T-helper 2 cell treated with Interferon-gamma antibody and Interleukin-4, amounts not matched to agents 5 μg/mL and 100 μg/mL, for 36 hours (primary cell): ENCODE measurements at places on chromosomes 2 and 18.

- no peak for DNase-seq
These were observed 1.4 kb downstream of the RAB1A start for GRCh38 chr2:65128297-65129190.

DNA sequence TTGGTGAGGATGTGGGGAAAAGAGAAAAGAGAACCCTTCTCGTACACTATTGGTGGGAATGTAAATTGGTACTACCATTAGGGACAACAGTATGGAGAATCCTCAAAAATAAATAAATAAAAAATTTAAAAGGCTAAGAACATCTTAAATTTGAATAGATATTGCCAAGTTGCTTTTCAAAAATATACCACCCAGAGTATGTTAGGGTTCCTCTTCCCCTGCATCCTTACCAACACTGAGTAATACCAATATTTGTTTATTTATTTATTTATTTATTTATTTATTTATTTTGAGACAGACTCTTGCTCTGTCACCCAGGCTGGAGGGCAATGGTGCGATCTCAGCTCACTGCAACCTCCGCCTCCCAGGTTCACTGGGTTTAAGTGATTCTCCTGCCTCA is 5.5 kb upstream of the NRBP1 start:
- no peak for DNase-seq

DNA sequence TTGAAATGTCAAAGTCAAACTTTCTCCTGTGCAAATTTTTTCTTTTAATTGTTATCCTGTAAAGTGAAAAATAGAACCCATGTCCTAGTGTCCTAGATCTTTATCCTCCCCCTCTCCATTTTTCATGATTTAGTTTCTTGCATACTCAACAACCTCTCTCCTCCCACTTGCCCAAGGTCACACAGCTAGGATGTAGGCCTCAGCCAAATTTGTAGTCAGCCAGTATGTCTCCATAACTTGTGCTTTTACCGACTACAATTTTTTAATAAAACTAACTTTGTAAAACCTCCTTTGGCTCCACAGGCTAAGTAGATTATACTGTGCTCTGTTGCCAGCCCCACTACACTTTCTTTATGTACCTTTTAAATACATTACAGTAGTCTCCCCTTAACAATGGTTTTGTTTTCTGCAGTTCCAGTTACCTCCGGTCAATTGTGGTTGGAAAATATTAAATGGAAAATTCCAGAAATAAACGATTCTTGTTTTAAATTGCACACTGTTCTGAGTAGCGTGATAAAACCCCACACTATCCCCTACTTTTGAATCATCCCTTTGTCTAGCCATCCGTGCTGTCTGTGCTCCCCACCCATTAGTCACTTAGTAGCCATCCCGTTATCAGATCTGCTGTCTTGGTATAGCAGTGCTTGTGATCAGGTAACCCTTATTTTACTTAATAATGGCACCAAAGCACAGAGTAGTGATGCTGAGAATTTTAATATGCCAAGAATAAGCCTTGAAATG is 22.8 kb downstream of the GULP1 start:
- no peak for DNase-seq

- no peak for DNase-seq
These were observed 73.0 kb downstream of the CTNNA2 start for GRCh38 chr2:79585701-79586433.

GRCh38 chr2:46101557-46102220 is 195.5 kb upstream of the EPAS1 start:
- no peak for DNase-seq

DNA sequence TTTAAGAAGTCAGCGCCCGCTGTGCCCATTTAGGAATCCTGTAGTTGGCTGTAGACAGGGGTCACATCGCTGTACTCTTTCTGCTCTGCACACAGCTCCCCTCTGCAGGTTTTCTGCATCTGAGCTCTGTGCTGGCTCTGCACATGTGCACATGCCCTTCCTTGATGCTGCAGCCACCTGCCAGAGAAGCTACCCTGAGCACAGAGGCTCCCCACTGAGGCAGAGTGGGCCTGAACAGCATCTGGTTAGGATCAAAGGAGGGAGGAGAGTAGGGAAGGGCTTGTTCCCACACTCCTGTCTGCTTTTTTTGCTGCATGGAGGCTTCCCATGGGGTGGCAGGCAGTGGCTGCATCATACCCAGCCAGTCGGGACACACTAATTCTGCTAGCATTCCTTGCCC is 238.9 kb downstream of the FHOD3 start:
- no peak for DNase-seq

DNA sequence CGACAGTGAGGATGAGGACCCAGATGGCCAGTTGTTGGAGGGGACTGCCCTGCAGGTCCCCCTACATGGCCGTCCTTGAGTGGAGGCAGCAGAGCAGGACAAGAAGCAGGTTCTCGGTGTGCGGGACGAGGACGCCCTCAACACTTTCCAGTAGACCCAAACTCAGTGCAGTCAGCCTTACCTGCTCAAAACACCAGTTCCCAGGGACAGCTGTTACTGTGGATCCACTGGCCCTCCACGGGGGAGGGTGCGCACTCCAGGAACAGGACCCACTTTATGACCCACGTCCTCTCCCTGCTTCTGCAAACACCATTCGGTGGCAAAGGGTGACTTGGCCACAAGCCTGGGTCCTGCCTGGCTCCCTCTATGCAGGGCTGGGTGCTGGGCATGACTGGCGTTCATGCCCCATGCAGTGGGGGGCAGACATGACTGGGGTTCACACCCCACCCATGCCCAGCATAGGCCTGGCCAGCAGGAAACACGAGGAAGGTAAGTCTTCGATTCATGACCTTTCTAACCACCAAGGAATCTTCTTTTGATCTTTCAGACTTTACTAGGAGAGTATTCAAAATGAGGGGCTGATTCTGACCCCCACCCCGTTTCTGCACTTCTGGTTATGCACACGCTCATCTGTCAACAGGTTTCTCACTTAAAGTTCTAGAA is 233.7 kb downstream of the HDAC4 start:
- no peak for DNase-seq

GRCh38 chr2:172435606-172435911 is 8.2 kb downstream of the ITGA6 start:
- no peak for DNase-seq

- DNase-seq = no peak
These were observed 48.5 kb downstream of the SOCS6 start for GRCh38 chr18:70337139-70337972.

GRCh38 chr18:78622251-78622906 is 357.2 kb upstream of the SALL3 start:
- no peak for DNase-seq

- DNase-seq = no peak
These were observed 38.4 kb upstream of the MYO1B start for GRCh38 chr2:191206613-191207471.

- DNase-seq = no peak
These were observed 10.9 kb downstream of the APCDD1 start for GRCh38 chr18:10465174-10465939.

GRCh38 chr2:18662689-18663088 is 73.3 kb upstream of the NT5C1B start:
- DNase-seq = no peak

DNA sequence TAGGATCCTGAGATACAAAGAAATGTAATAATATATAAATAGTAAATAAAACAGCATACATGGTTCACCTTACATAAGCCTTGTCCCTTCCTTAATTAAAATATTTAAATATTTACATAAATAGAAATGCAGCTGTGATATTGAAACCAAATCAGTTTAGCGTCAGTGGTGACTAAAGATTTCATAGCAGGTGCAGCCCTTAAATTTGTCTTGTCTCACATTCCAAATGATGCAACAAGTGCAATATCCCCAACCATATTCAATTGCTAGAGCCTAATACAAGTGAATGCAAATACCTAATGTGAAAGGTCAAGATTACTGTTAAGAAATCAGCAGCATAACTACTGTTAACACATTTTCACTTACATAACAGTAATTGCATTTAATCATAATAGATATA is 539.5 kb downstream of the NYAP2 start:
- no peak for DNase-seq

DNA sequence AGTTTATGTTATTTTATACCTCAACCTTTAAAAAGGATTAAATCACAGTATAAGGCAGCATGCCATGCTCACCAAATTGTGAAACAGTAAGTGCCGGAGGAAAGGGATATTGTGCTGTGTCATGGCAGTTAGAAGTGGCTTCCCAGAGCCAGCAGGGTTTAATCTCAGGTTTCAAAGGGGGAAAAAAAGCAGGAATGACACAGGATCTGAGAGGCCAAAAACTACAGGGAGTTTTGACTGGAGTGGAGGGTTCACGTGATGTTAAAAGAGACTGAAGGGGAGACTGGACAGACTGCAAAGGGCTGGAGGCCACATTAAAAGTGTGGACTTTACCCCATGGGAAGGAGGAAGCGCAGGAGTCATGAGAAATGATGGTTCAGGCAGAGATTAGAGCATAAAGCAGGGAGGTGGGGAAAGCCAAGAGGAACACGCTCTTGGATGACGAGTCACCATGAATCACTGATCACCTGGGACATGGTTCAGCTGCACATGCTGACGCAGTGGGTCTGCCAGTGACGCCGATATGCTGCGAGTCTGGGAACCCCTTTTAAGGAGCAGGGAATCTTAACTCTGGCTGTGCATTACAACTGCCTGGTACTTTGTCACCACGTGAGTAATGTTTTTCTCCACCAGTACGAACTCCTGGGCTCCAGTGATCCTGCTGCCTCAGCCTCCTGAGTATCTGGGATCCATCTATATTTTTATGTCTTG is 6.1 kb downstream of the CHMP1B start:
- no peak for DNase-seq

- DNase-seq = no peak
These were observed 24.2 kb upstream of the C2orf42 start for GRCh38 chr2:70214953-70215549.

DNA sequence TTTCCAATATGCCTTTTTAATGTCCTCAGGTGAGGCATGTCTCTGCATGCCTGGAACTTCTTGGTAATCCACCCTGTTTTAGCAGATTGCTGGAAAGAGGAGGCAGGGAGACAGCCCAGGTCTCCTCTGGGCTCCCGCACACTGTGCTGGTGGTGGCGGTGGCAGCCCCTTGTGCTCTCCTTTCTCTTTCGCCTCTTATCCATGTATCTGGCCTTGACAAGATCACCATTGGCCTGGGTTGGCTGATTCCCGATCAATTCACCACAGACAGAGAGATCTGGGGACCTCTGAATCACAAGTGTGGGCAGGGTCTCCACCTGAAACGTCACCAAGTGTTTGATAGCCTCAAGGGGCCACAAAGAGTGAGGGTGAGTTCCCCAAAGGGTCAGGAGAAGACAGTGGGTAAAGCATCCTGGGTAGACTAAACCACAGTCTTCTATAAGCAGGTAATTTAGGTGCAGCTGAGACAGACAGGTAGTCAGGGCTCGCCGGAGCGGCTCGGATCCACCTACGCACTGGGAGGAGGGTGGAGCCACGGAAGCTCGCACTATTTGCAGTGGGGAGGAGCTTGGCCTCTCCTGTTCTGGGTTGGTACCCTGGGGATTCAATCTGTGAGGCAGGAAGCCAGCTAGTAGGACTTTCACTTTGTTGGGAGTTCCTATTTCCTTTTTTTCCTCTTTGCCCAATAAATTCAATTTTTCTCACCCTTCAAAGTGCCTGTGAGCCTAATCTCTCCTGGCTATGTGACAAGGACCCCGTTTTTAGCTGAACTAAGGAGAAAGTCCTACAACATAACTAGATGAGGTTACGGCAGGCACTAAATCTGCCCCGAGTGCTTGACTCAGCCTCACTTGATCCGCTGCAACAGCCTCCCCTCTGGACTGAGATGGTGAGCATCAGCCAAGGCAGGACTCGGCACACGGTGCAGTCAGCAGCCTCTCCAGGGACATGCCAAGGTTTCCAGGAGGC is 57.6 kb downstream of the SLC4A3 start:
- DNase-seq = peak; percentile 20

GRCh38 chr2:9618410-9618809 is 12.4 kb downstream of the YWHAQ start:
- DNase-seq = no peak

- peak; percentile 60 for DNase-seq
These were observed 3.5 kb downstream of the CNDP2 start for GRCh38 chr18:74499633-74500032.

DNA sequence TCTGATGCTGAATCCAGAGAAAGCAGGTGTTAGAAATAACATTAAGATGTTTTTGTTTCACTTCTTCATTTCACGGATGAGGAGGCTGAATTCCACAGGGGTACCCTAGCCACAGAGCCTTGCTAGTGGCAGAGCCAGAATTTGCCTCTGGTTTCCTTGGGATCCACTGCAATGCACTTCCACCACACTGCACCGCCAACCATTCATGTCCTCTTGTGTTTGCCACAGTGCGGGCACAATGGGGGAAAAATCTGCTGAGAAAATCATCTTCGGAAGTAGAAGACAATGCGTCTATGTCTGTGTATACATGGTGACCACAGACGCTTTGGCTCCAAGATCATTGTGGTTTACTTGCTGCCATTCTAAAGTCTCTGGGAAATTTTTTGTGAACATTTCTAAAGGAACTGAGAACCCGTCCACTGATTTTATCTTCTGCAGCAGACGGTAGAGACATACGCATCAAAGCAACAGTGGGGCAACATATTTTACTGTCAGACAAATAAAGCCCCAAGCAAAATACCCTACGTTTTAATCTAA is 14.9 kb downstream of the ICOS start:
- DNase-seq = peak; percentile 65

GRCh38 chr18:27298214-27298804 is 113.2 kb upstream of the CHST9 start:
- no peak for DNase-seq

GRCh38 chr2:54728669-54729120 is 5.2 kb downstream of the EML6 start:
- no peak for DNase-seq

GRCh38 chr2:114122930-114123329 is 233.0 kb downstream of the ACTR3 start:
- no peak for DNase-seq

DNA sequence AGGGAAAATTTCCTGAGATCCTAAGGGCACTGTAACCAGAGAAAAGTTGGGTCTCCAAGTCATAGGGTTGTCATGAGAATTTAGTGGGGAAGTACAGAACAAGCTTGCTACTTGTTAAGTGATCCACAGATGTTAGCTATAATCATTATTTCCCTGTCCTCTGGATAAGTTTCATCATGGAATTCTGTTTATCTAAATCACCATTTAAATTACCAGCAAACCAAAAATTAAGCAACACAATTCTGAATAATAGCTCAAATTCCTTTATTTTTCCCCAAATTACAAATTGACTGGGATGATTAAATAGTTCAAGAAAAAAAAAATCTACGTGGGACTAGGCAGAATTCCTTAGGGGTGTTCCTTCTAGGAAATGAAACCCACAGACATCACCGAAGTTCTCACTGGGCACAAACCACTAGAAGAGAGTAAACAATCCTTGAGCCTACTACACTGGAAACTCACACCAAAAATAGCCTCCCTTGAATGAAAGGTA is 159.5 kb downstream of the COL6A3 start:
- DNase-seq = no peak

- DNase-seq = no peak
These were observed 1135.3 kb upstream of the ZEB2 start for GRCh38 chr2:145655165-145655765.
